ENCODE measurements at places on chromosomes 12 and 14.

GRCh38 chr12:90484094-90484493, 470.9 kb downstream of the CCER1 start:
- no peak for DNase-seq

DNA sequence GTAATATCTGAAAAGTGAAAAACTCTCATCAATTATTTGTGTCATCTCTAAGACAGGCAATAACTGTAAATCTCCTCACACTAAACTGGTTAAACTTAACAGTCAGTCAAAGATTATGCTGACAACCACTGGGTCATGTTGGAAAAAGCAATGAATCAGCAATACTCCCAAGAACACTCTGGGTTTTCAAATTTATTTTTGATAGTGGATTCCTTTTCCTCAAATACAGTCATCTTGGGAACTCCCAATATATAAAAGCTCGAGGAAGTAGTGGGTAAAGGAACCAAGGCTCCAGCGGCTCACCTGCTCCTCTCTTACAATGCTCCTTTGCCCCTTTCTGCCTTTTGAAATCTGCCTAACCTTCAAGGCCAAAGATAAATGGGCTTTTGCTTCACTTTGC, 70.0 kb downstream of the ARMH4 start:
- no peak for DNase-seq

- no peak for DNase-seq
These were observed 6.0 kb downstream of the CDKN1B start for GRCh38 chr12:12723149-12723680.

GRCh38 chr14:68404146-68404527, 388.7 kb downstream of the ZFP36L1 start:
- no peak for DNase-seq

- DNase-seq, result no peak
These were observed 56.9 kb downstream of the CDC42BPB start for GRCh38 chr14:103000291-103000921.

DNA sequence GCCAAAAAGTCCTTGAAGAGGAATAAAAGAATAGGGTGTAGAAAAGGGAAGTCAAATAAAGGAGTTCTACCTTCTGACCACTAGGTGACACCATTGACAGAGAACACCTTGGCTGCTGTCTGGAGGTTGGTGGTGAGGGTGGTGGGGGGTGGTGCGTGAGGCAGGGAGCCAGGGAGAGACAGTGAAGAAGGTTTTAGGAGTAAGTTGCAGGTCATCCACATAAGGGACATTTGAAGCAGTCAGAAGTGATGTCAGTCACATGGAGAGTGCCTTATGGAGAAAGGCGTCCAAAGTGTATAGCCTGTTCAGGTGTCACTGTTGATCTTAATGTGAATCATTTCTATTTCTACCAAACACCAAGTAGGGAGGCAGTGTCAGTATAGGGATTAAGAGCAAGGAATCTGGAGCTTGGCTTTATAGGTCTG, 279.3 kb upstream of the DDHD1 start:
- no peak for DNase-seq

DNA sequence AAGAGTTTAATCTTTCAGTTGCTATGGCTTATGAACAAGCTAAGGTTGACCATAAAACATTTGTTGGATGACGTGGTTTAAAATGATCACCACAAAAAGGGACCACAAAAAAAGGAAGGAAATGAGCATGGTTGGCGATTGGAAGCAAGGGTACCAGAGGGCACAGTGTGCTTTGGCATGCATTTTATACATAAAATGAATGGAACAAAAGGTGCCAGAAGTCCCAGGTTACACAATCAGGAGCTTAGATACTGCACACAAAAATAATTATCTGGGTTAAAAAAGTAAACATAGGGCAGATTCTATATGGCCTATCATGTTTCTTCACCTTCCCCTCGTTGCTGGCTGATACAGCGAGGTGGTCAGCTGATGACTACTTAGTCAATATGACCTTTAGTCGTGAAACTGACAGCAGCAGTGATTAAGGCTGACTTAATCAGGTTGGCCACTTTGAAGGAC, 50.7 kb downstream of the ZC3H14 start:
- no peak for DNase-seq

GRCh38 chr14:31934767-31935266, 142.3 kb upstream of the ARHGAP5 start:
- no peak for DNase-seq

- DNase-seq, result no peak
These were observed 3.7 kb downstream of the ACACB start for GRCh38 chr12:109120095-109120494.

DNA sequence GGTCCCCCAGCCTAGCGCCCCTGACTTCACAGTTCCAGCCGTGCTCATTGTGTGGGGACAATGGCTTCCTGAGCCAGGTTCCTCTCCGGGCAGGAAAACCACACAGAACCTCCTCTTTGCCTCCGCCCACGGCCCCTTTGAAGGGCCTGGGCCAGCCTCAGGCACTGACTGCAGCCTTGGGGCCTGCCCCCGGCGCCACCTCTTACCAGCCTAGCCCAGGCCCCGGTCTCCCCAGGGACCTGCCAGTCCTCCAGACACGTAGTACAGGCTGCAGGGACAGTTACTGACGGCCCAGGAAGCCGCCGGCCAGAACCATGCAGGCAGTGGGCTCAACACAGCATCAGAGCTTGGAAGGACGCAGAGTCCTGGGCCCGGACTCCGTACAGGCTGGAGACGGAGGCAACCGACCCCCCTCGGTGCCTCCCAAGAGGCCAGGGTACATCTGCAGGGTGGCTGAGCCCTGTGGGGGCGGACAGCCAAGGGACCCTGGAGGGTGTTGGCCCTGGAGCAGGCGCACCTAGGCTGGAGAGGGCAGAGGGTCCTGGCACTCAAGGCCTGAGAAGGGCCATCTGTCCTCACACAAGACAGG, 20.9 kb upstream of the NUDT14 start:
- DNase-seq, result no peak

- no peak for DNase-seq
These were observed 48.5 kb downstream of the PHLDA1 start for GRCh38 chr12:75982979-75983660.

DNA sequence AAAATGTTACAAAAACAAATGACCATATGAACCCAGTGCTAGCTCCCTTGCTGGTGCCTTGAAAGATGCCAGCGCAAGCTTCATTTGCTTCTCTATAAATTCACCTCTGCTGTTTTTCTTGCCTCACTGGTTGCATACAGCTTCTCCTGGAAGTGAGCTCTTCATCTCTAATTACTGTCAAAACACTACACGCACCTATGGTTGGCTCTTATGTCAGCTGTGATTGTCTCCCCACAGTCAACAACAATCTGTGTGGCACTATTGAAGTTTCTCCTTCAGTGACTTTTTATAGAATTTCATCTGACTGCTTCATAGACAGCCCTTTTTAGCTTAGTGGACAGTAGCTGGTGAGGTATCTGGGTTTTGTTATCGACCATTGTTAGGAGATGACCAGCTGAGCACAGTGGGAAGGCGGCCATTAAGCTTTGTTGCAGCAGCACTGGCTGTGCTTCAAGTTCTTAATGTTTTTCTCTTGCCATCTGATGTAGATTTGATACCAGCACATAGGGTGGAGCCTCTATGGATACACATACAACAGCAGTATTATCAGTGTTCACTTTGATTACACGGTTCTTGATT, 131.8 kb downstream of the KITLG start:
- DNase-seq, result no peak

- no peak for DNase-seq
These were observed 903 bp downstream of the PARPBP start for GRCh38 chr12:102120886-102121285.

GRCh38 chr12:54989829-54990228, 5.3 kb upstream of the TESPA1 start:
- DNase-seq, result no peak

GRCh38 chr12:127515941-127516340, 751.0 kb upstream of the TMEM132C start:
- DNase-seq, result no peak

- DNase-seq, result no peak
These were observed 82.9 kb upstream of the GPHB5 start for GRCh38 chr14:63401646-63402045.

GRCh38 chr14:101845896-101846295, 84.4 kb downstream of the PPP2R5C start:
- no peak for DNase-seq

GRCh38 chr14:61319086-61319485, 2.3 kb upstream of the PRKCH start:
- DNase-seq, result no peak

DNA sequence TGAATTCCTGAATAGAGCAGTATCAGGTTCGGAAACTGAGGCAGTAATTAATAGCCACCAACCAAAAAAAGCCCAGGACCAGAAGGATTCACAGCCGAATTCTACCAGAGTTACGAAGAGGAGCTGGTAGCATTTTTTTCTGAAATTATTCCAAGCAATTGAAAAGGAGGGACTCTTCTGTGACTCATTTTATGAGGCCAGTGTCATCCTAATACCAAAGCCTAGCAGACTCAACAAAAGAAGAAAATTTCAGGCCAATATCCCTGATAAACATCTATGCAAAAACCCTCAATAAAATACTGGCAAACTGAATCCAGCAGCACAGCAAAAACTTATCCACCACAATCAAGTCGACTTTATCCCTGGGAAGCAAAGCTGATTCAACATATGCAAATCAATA, 202.3 kb upstream of the SLC16A7 start:
- no peak for DNase-seq

- no peak for DNase-seq
These were observed 391.0 kb downstream of the ZFP36L1 start for GRCh38 chr14:68401855-68402254.

DNA sequence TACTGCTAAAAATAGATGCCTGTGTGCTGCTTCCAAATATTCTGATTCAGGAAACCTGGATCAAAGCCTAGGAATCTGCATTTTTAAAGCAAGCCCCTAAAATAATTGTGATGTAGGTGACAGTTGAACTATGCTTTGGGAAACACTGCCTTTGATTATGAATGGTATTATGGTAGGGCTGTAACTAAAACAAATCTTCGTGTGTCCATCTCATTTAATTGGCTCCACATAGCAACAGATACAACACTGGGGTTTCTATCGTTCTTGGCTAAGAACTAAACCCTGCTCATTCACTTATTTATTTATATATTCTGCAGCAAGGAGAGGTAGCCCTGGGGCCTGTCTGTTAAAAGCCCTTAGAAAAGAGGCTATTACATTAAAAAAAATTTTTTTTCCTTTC, 23.0 kb upstream of the ITGA5 start:
- DNase-seq, result no peak

DNA sequence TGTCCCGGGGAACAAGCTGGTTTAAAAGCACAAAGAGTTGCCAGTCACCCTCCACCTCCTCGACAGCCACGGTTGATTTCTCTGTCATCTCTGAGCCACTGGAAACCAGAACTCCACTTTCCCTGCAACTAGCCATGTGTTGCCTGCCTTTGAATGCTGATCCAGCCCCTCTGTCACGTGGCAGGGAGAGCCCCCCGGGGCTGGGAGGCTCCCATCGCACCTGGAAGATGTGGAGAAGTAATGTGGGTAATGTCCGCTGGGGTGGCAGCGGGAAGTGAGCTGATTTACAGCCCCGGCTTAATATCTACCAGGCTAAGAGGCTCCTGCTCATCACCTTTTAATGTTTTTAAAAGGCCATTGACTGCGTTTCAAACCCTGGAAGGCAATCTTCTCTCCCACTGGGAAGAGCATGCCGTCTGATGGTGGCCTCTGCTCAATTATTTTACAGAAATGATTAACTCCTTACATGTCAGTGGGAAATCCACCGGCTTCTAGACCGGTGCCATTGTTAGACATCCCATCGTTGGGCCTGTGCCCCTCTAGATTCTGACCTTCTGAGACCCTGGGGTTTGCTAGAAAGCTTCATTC, 7.4 kb downstream of the PRIMA1 start:
- no peak for DNase-seq

GRCh38 chr14:60970146-60970545, 10.7 kb downstream of the TRMT5 start:
- DNase-seq, result no peak

DNA sequence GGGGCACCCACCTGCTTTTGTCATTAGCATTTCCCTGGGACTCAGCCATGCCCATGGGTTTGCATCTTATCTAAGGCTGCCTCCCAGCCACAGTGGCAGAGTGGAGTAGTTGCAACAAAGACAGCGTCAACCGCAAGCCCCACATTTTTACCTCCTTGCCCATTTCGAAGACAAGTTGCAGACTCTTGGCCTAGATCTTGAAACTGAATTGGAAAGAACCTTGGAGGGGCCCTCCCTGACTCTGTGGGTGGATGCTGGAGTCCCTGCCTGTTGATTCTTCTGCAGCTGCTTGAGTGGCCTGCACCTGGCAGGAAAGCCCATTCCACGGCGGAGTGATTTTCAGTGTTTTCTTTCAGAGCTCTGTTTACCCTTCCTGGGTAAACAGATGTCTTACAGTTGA, 309.0 kb downstream of the VRK1 start:
- no peak for DNase-seq

DNA sequence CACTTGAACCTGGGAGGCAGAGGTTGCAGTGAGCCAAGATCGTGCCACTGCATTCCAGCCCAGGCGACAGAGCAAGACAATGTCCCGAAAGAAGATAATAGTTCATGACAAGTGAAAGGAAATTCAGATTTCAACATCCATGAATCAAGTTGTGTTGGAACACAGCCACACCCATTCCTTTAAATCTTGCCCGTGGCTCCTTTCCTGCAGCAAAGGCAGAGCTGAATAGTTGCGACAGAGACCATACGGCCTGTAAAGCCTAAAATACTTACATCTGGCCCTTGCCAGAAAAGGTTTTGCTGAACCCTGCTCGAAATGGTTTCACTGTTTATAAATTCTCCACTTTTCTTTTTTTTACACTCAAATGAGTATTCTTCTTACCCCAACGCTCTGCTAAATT, 17.7 kb upstream of the ITPK1 start:
- DNase-seq, result no peak

GRCh38 chr12:52772188-52772587, 5.0 kb downstream of the KRT76 start:
- no peak for DNase-seq

GRCh38 chr12:93573552-93574223, 1.2 kb downstream of the SOCS2 start:
- no peak for DNase-seq

DNA sequence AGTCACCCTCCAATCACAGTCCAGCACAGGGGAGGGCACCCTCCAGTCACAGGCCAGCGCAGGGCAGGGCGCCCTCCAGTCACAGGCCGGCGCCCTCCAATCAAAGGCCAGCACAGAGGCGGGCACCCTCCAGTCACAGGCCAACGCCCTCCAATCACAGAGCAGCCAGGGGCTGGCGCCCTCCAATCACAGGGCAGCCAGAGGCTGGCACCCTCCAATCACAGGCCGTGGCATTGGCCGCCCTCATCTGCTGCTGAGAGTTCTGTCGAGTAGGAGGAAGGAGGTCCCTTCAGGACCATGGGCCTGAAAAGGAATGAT, 26.6 kb downstream of the DDX51 start:
- no peak for DNase-seq

DNA sequence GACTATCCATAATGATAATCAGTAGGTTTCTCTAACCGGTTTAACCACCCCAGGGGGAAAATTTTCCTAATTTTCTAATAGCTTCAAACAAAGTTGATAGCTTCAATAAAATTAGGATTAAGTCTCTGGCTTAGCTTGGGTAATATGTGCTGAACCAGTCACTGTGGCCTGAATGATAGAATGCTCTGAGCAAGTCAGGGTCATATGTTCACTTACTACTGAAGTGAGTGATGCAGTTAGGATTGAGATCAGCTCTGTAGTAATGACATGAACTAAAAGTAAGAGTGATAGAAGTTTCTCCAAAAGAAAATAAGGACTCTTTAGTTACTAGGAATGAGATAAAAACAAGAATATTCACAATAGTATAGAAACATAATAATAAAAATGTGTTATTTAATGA, 32.6 kb downstream of the ETNK1 start:
- DNase-seq, result no peak
